Neural progenitor cell (in vitro differentiated cells): ENCODE measurements at places on chromosomes 11 and 22. TPM values are rescaled to one million over a fixed set of nuclear protein-coding genes. Genes with fewer than 3 reads are reported as not detected.

The P4HA3 gene
- not detected in 2 replicates for total RNA-seq

The NPAS4 gene
- total RNA-seq, result 0.65 TPM in 1 of 2 replicates, not detected in the other

The PATE4 gene
- not detected in 2 replicates for total RNA-seq

The TYR gene
- total RNA-seq, result not detected in 2 replicates

- no peak overlapping the region for H3K27ac ChIP-seq
- no peaks in the 10 kb centered on the region for H3K4me1 ChIP-seq
- DNase-seq, result no peak
- H3K27me3 ChIP-seq, result no peaks in the 10 kb centered on the region
- no peak overlapping the region for H3K4me3 ChIP-seq
These were observed 1231.4 kb downstream of the BRD1 start for GRCh38 chr22:48596111-48596850.

- no peaks in the 10 kb centered on the region for H3K4me1 ChIP-seq
- no peak overlapping the region for H3K27ac ChIP-seq
- no peak for DNase-seq
- H3K4me3 ChIP-seq, result no peak overlapping the region
- H3K36me3 ChIP-seq, result no peaks in the 10 kb centered on the region
- no peaks in the 10 kb centered on the region for H3K27me3 ChIP-seq
These were observed 15.7 kb downstream of the RAC2 start for GRCh38 chr22:37228106-37229011.

- H3K4me3 ChIP-seq, result no peak overlapping the region
- H3K27ac ChIP-seq, result no peak overlapping the region
- H3K4me1 ChIP-seq, result peaks cover 4% of the 10 kb centered on the region
- H3K36me3 ChIP-seq, result no peaks in the 10 kb centered on the region
These were observed 71.8 kb downstream of the CTTN start for GRCh38 chr11:70470127-70470526.
